ENCODE measurements at places on chromosomes 7 and 10.

- DNase-seq: no peak
These were observed 70.3 kb downstream of the NRCAM start for GRCh38 chr7:108385834-108386422.

- no peak for DNase-seq
These were observed 158.0 kb downstream of the CDH23 start for GRCh38 chr10:71554671-71555070.

DNA sequence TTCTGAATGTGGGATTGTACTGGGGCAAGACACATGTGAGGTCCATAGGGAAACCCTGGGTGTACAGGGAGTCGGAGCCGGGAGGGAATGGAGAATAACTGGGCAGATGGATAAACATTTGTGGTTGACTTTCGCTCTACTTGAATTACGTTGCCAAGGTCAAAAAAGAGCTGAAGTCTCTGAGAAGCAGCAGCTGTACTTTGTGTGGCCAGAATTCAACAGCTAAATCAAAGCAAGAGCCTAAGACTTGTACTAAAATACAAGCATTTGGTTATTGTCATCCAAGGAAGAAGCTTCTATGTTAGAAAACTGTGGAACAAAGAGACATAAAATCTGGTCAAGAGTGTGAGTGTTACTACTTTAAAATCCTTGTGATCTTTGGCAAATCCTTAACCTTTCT lies 457.2 kb downstream of the ARL4A start:
- DNase-seq: no peak

DNA sequence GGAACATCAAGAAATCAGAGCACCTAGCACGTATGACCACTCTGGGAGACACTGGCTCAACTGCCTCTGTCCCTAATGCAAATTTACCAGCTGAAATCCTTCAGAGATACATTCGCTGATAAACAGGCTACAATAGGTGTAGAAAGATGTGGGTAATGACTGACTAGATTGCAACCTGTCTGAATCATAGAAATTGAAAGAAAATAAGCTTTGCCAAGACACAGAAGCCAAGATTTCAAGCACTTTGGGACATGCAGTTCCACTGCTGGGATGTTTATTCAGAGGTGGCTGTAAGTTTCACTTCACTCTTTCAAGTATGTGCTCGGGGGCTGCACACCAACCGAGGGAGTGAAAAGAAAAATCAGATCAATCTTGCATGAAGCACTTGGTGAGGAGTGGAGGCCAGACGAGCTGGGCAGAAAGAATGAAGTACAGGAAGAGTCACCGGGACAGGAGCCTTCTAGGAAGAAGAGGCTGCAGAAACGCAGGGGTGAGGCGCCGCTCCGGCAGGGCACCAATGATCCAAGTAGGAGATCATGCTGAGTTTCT lies 276.7 kb downstream of the PARD3 start:
- no peak for DNase-seq

GRCh38 chr10:125206623-125207022 lies 46.3 kb upstream of the CTBP2 start:
- no peak for DNase-seq

DNA sequence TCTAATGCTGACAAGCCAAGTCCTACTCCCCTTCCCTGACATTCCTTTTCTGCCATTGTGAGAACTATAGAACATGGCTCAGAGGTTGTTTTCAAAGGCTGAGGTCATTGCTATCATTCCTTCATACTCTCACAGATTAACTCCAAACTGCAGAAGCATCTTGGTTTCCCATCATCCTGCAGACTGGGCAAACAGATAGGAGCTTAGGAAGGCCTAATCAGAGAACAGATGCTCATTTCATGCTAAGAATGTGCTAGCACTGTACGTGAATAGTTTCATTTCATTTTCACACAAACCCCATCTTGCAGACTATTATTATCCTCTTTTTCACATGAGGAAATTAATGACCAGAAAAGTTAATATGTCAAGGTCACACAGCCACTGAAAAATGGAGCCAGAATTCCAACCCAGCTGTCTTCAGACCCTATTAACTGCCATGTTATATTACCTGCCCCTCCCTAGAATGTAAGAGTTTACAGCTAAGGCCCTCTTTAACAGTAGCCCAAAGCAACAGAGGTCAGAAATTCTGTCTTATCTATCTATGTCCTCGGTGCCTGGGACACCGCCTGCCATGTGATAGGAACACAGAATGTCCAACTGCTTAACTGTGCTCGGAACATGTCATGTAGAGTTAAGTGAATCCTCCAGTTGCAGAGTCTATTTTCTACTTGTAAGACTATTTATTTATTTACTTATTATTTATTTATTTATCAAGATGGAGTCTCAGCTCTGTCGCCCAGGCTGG lies 2.9 kb upstream of the LCOR start:
- no peak for DNase-seq

GRCh38 chr7:24703296-24703695 lies 54.0 kb downstream of the GSDME start:
- no peak for DNase-seq

- no peak for DNase-seq
These were observed 31.8 kb downstream of the CCM2 start for GRCh38 chr7:45031829-45032228.

- DNase-seq: no peak
These were observed 219.1 kb upstream of the KLF6 start for GRCh38 chr10:4004144-4004543.

GRCh38 chr7:27240015-27240731 lies 2.4 kb upstream of the EVX1 start:
- DNase-seq: no peak

DNA sequence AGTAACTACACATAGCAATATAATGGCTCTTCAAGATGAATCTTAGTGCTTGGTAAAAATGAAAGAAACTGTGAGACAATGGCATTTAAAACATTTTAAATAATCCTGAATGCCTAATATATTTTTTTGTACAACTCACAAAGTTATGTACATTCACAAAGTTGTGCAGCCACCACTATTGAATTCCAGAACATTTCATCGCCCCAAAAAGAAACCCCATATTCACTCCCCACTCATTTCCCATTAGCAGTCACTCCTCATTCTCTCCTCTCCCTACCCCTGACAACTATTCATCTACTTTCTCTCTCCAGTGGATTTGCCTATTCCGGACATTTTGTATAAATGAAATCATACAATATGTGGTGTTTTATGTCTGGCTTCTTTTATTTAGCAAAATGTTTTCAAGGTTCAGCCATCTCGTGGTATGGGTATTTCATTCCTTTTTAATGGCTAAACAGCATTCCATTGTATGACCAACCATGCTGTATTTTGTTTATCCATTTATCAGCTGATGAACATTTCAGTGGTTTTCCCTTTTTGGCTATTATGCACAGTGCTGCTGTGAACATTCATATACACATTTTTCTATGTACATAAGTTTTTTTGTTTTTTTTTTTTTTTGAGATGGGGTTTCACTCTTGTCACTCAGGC lies 34.7 kb downstream of the ENTPD7 start:
- no peak for DNase-seq

DNA sequence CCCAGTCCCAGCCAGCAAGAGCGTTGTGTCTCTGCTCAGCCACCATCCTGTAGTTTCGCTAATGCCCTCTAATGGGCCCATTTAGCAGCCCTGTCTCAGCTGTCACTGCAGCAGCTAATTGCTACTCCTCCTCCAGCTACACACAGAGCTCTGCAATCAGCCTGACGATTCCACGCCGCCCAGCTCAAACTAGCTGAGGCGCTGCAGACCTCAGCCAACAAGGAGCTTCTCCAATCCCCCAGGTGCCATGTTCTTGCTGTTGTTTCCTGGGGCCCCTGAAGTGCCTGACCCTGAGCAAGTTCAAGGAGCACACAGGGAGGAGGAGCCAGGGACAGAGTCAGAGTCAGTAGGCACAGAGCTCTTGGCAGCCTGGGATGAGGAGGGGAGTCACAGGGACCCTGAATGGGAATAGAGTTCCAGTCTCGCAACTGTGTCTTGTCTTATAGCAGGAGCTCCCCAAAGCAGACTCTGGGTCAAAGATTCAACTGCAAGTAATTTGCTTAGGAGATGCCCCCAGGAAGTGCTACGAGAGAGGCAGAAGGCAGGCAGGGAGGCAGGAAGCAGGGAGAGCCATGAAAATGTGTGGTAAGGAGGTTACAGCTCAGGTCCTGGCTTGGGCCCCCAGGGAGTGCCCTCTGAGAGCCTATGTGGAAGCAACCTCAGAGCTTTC lies 135.8 kb upstream of the UNC5B start:
- no peak for DNase-seq

DNA sequence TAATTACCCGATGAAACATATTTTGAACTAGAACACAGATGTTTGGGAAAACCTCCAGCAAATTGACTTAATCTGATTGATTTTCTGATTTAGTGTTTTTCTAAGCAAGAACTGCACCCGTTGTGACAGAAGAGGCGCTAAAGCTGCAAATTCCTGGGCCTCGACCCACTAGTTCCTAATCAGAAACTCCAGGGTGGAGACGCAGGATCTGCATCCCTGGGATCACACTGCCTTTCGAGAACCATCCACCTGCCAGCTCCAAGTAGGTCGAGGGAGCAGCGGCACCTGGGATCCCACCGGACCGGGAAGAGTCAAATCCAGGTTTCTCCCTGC lies 136.8 kb upstream of the CDCA7L start:
- no peak for DNase-seq

DNA sequence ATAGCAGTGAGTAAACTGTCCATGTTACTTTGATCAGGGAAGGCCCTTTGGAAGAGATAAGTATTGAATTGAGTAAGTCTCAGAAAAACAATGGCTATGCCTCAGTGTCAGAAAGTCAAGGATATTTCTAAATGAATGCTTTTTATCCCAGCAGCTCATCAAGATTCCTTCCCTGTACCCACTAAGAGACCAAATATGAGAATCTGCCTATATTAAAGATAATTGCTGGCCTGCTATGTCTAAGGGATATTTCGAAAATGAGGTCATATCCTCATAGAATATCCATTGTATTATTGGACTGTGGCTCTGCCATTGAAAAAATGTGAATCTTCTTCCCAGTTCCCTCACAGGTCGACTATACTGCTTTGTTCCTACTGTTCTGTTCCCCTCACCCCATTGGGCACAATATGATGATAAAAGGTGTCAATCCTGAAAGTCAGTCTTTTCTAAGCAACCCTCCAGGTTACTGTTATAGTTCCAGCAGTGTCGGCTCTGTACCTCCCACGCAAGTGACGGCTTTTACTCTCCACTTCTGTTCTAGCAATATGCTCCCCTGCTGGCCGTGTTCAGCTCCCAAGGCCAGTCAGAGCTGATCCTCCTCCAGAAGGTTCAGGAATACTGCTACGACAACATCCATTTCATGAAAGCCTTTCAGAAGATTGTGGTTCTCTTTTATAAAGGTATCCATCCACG lies 51.7 kb downstream of the BZW2 start:
- DNase-seq: no peak

GRCh38 chr10:77679217-77679616 lies 41.6 kb upstream of the KCNMA1 start:
- no peak for DNase-seq

DNA sequence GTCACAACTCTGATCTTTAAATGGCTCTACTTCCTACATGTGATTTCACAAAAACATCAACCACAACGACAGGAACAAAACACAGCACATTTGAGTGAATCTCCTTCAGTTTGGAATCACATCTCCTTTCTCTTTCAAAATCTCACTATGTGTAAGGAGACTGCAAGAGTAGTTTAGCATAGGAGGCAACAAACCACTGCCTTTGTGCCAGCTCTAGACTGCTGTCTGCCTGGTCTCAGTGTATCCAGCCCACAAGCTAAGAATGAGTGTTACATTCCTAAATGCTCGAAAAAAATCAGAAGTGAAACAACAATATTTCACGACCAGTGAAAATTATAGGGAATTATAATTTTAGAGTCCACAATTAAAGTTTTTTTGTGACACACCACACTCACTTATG lies 217.0 kb upstream of the STEAP4 start:
- no peak for DNase-seq

- no peak for DNase-seq
These were observed 65.5 kb upstream of the SH2B2 start for GRCh38 chr7:102220960-102221800.

- DNase-seq: no peak
These were observed 54.9 kb upstream of the ANK3 start for GRCh38 chr10:60444494-60445064.

DNA sequence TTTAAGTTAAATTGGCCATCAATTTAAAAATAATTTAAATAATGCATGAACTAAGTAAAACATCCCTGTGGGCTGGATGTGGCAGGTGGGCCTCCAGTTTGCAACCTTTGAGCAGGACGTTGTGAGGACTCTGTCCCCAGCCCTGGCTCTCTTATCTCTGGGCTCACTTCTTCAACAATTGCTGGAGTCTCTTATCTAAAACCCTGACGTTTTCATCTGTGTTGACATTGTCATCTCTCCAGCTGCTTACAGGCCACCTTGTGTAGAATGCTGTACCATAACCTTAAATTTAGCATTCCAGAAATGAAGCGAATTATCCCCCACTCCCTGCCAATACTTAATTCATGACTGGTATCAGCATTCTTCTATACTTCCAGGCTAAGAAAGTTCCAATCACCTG lies 3.2 kb upstream of the KIF5B start:
- no peak for DNase-seq

- DNase-seq: no peak
These were observed 77.8 kb downstream of the BAMBI start for GRCh38 chr10:28754930-28755718.

DNA sequence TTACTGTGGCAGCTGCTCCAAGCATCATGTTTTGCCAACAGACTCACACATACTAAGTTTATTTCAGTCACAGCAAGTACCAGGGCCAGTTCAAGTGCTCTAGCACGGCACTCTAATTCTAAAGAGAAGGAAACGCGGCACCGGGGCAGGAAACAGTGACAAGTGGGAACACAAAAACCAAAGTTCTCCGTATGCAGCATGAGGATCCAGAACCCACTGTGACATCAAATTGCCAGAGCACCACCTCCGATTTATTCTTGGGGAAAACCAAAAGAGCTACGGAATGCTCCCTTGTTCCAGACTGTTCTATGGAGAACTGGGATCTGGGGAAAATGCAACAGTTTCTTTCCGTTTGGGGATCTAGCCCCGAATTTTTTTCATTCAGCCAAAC lies 448 bp upstream of the PTER start:
- no peak for DNase-seq

DNA sequence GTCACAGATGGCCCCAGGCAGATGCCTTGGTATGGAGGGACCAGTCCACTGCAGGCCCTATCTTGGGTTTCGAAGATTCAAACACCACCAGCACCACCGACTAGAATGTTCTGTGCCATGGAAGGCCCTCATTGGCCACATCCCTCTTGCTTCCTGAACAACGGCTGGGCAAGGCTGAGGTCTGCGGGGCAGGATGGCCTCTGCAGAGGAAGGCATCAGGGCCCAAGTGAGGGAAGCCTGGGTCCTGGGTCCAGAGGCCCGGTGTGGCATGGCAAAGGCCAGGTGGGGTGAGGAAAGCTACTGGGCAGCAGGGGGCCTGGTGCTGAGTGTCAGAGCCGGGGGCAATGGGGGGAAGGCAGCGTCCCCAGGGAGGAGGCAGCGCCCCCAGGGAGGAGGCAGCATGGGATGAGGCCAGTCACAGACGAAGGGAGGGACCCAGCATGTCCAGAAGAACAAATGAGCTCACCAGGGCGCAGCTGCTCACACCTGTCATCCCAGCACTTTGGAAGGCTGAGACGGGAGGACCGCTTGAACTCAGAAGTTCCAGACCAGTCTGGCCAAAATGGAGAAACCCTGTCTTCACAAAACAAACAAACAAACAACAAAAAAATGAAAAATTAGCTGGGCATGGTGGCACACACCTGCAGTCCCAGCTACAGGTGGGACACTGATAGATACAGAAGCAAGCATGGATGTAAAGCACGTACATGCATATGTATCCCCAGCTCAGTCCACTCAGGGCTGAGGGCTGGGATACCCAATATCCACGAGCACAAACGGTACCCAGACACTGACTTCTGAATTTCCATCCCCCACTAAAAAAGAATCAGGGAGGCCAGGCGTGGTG lies 64.4 kb downstream of the PROSER2 start:
- DNase-seq: no peak

GRCh38 chr7:155231241-155231800 lies 66.4 kb upstream of the INSIG1 start:
- DNase-seq: no peak
